CD4-positive, alpha-beta T cell (primary cell): ENCODE measurements at places on chromosomes 12 and 14.

- no peaks in the 10 kb centered on the region for H3K27me3 ChIP-seq
- no peaks in the 10 kb centered on the region for H3K36me3 ChIP-seq
- H3K4me3 ChIP-seq, result no peak overlapping the region
- H3K27ac ChIP-seq, result no peak overlapping the region
Observed at GRCh38 chr12:68530965-68531364, 79.7 kb upstream of the RAP1B start.

GRCh38 chr12:47242426-47242825, 162.7 kb upstream of the AMIGO2 start:
- H3K4me1 ChIP-seq, result peaks cover 3% of the 10 kb centered on the region
- no peak overlapping the region for H3K4me3 ChIP-seq
- H3K36me3 ChIP-seq, result no peaks in the 10 kb centered on the region
- H3K27ac ChIP-seq, result no peak overlapping the region

DNA sequence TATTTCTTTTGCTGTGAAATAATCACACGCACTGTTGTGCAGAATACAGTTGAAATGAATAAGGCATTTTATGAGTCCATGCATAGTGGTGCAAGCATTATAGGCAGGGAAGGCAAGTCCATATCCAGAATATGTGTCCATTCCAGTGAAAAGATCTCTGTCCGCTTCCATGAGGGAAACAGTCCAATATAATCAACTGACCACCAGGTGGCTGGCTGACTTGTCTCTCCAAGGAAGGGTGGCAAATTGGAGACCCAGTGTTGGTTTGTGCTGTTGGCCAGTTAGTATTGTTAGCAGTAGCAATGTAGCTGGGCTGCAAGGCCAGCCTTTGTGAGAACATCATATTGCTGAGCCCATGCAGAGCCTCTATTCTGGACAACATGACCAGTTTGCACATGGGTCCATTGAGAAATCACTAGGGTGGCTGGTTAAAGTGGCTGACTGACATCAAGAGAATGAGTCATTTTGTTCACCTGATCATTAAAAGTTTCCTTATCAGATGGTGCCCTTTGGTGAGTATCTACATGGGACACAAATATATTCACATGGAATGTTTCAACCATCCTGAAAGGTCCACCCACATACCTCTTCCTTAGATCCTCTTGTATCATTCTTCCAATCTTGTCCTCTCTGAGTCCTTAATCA, 17.3 kb upstream of the YAF2 start:
- DNase-seq, result no peak
- no peaks in the 10 kb centered on the region for H3K27me3 ChIP-seq
- no peaks in the 10 kb centered on the region for H3K4me1 ChIP-seq
- no peak overlapping the region for H3K27ac ChIP-seq

- DNase-seq, result no peak
- H3K4me3 ChIP-seq, result no peak overlapping the region
- peaks cover 2% of the 10 kb centered on the region for H3K27me3 ChIP-seq
- no peak overlapping the region for H3K27ac ChIP-seq
Observed at GRCh38 chr12:95605875-95606274, 54.6 kb upstream of the USP44 start.

GRCh38 chr12:22656831-22657230, 31.9 kb downstream of the ETNK1 start:
- no peaks in the 10 kb centered on the region for H3K27me3 ChIP-seq
- no peaks in the 10 kb centered on the region for H3K4me1 ChIP-seq
- DNase-seq, result no peak
- no peak overlapping the region for H3K4me3 ChIP-seq

DNA sequence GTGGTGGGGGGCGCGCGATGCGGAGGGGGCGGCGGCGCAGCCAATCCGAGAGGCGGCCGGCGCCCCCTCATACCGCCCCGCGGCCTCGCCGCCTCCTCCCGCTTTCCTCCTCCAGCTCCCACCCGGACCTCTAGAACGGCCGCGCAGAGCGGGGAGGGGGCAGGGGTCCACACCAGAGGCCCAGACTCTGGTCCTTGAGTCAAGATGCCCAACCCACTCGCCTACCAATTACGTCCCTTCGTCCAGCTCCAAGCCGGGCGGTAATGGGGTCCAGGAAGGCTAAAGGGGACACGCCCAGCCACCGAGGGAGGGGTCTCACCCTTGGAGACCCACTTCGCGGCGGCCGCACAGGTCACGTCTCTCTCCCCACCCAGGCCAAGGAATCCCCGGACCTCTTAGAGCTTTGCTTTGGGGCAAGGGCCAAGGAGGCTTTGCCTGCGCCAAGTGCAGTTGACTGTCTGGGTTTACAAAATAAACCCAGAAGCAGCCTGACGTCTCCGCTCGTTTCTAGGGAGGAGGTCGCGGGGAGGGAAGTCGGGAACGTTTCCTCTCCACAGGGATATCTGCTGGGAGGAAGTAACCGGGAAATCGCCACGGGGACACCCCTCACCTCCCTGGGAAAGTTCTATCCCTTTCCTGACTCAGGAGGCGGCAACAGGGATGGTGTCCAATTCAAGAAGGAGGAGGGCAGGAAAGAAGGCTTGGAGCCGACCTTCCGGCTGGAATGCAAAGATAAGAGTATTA, 394 bp upstream of the AMIGO2 start:
- no peaks in the 10 kb centered on the region for H3K27me3 ChIP-seq
- DNase-seq, result peak; percentile 16
- H3K36me3 ChIP-seq, result no peaks in the 10 kb centered on the region
- H3K27ac ChIP-seq, result peak overlapping the region; percentile 80
- peak overlapping the region; percentile 84 for H3K4me3 ChIP-seq

- no peak for DNase-seq
- no peaks in the 10 kb centered on the region for H3K27me3 ChIP-seq
- H3K4me3 ChIP-seq, result no peak overlapping the region
- no peaks in the 10 kb centered on the region for H3K4me1 ChIP-seq
- no peaks in the 10 kb centered on the region for H3K36me3 ChIP-seq
Observed at GRCh38 chr12:7171854-7172253, 17.6 kb upstream of the PEX5 start.

- no peak overlapping the region for H3K27ac ChIP-seq
- no peak for DNase-seq
- H3K27me3 ChIP-seq, result no peaks in the 10 kb centered on the region
- peak overlapping the region; percentile 99 for H3K4me3 ChIP-seq
Observed at GRCh38 chr14:59482541-59483331, 1.5 kb downstream of the L3HYPDH start.
